ENCODE measurements at places on chromosomes 11 and 22.
A peak's percentile ranks its signal among the peaks of the same experiment; 100 is the strongest.

GRCh38 chr11:75394085-75394840 lies 5.1 kb upstream of the RPS3 start:
- peak; percentile 5 for DNase-seq

- DNase-seq: no peak
These were observed 38.9 kb downstream of the RELT start for GRCh38 chr11:73414977-73415651.

- no peak for DNase-seq
These were observed 105.5 kb downstream of the PARVA start for GRCh38 chr11:12482839-12483238.

DNA sequence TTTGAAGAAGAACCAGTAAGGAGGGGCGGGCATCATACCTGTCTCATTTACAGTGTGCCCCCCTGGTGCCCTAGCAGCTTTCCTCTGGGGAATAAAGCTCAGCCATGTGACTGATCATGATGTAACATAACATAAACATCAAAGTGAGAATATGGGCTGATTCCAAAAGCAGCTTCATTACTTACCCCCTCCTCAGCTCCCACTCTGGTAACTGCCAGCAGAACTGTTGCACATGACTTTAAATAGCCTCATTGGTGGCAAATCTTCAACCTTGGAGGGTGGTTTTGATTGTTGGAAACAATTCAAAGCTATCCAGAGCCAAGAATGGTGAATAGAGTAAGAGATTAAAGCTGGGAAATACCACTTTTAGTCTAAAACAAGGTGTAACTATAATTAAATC lies 384.6 kb downstream of the BUD13 start:
- DNase-seq: no peak

DNA sequence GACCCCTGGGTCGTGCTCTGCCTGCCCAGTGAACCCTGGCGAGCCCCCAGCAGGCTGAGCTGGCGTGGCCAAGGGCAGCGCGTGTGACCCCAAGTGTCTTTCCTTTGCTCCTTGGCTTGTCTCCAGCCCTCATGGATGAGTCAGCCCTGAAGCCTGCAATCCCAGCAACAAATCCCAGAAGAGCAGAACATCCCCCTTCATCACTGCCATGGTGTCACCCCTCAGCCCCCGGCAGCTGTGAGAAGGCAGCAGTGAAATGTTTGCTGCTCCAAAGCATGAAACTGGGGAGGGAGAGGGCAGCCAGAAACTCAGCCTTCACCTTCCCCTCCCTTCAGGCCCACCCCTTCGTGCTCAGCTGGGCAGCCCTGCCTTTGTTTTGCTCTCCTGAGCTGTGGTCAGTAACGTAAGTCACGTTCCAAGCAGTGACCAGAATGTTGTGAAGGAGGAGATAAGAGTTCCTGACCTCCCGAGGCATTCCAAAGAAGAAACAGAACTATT lies 29.8 kb downstream of the ADAMTS15 start:
- no peak for DNase-seq
